HuH-7.5 (cell line): ENCODE measurements at places on chromosomes 7 and 10.

GRCh38 chr10:132464256-132465192, 67.5 kb downstream of the PWWP2B start:
- no peak for DNase-seq

GRCh38 chr10:11581213-11581612, 30.2 kb downstream of the USP6NL start:
- no peak for DNase-seq

- DNase-seq: no peak
These were observed 7.4 kb downstream of the CCNY start for GRCh38 chr10:35343739-35344138.

DNA sequence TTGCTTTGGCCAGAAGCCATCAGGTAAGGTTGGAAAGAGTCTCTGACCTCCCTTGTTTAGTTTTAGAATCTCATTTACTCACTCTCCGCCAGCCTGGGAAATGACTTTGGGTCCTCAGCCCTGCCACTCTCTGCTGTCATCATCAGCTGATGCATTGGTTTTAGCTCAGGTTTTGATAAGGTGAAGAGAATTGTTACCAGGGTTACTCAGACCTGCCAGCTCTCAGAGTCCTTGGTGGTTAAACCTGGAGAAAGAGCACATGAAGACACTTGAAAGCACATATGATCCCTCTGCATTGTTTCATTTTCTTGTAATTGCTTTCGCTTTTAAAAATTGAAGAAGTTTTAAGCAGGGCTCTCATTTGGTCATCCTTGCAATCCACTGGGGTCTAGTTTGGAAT, 4.0 kb upstream of the CROT start:
- DNase-seq: no peak

DNA sequence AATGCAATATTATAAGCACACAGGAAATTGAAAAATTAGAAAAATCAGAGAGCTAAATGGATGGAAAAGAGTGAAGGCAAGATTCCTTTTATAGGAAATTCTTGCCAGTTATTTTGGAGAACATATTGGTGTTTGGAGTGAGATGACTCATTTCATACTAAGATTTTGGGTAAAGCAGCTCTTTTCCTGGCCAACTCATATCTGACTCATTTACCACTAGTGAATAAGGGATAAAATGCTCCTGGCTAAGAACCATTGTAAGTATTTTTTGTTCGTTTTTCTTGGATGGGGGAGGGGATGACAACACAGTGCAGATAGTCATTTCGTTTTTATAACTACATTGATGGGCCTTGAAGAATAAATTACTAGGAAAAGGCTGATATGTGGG, 139.3 kb downstream of the TWIST1 start:
- no peak for DNase-seq

- no peak for DNase-seq
These were observed 82.0 kb downstream of the PLPP4 start for GRCh38 chr10:120539076-120539475.

- DNase-seq: no peak
These were observed 85.2 kb upstream of the SEMA3C start for GRCh38 chr7:81004098-81004497.

DNA sequence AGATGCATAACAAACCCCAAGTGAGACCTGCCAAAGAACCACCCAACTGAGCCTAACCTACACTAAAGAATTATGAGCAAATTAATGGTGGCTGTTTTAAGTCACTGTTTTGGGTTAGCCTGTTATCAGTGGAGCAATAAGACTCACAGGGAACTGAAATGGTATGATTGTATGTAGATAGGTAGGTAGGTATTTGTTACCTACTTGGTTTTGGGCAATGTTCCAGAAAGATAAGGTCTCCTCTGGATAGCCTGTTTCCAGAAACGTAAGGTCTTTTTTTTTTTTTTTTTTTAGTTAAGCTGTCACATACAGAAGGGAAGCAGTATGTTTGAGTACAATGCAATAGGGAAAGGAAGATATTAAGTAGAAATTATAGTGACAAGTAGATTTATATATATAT, 47.6 kb downstream of the PSMC2 start:
- no peak for DNase-seq

GRCh38 chr10:43170491-43170890, 32.2 kb downstream of the CSGALNACT2 start:
- DNase-seq: no peak

GRCh38 chr10:48543182-48543844, 61.6 kb downstream of the ARHGAP22 start:
- no peak for DNase-seq

GRCh38 chr10:33783078-33783477, 448.6 kb upstream of the NRP1 start:
- no peak for DNase-seq

GRCh38 chr7:16691241-16691640, 45.3 kb downstream of the BZW2 start:
- DNase-seq: no peak

- no peak for DNase-seq
These were observed 205.3 kb upstream of the HDAC9 start for GRCh38 chr7:18290223-18290622.

- DNase-seq: no peak
These were observed 369.6 kb downstream of the AUTS2 start for GRCh38 chr7:69967689-69968450.

GRCh38 chr7:516606-517456, 2.8 kb downstream of the PDGFA start:
- peak; percentile 77 for DNase-seq

GRCh38 chr10:80472234-80473095, 18.4 kb downstream of the TSPAN14 start:
- DNase-seq: no peak

- DNase-seq: no peak
These were observed 2.8 kb downstream of the COPS6 start for GRCh38 chr7:100091411-100092181.

DNA sequence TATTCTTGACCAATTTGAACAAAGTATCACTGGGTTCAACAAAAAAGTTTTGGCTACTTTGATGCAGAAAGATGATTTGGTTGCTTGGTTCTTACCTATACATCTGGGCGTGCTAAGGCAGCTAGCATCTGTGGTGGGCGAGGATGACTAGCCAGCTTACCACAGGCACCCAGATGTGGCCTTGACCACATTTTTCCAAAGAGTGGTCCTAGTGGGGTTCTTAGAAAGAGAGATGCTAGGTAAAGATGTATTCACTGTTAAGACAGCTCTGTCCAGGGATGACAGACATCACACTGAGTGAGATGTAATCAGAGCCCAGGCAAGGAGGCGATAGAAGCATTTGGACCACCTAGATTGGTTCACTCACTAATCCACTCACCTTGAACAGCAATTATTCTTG, 785 bp downstream of the DNTT start:
- DNase-seq: no peak

GRCh38 chr7:69756235-69756634, 158.0 kb downstream of the AUTS2 start:
- no peak for DNase-seq

DNA sequence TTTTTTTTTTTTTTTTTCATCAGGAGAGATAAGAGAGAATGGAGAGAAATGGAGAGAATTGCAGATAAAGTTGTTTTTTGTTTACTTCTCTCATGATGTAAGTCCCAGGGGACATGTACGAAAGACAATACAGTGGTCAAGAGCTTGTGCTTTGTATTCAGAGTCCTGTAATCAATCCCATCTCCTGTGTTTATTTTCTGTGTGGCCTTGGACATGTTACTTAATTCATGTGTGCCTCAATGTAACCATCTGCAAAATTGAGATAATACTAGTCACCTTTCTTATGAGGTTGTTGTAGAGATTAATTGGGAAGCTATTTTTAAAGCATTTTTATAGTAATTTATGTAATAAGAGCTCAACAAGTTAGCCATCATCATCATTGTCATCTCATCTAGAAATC, 117.5 kb downstream of the CDK14 start:
- no peak for DNase-seq

GRCh38 chr7:46054915-46055314, 133.8 kb upstream of the IGFBP3 start:
- DNase-seq: no peak

DNA sequence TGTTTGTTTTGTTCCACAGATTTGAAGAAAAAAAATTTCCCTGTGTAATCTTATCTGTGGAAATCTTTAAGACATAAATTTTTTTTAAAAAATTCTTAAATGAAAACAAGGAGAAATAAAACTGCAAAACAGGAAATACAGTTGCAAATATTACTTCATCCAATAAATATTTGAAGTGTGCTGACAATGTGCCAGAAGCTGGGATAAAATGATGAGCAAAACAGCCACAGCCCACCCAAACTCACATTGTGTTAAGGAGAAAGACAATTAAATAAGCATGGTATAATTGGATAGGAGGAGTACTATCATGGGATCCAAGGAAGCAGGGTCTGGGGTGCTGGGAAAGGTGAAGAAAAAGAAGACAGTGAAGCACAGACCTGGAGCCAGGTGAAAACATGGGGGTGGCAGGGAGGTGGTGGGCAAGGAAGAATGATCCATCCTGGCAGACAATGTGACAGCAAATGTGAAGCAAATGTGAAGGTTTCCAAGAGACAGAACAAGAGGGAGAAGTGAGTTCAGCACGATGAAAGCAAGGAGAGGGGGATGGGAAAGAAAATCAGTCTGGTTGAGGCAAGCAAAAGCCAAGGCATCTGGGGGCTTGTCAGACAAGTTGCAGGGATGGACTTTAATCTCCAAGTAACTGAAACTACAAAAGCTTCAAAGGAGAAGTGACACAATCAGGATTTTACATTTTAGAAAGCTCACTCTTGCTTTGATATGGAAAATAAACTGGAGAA, 135.9 kb downstream of the HIBADH start:
- DNase-seq: no peak

DNA sequence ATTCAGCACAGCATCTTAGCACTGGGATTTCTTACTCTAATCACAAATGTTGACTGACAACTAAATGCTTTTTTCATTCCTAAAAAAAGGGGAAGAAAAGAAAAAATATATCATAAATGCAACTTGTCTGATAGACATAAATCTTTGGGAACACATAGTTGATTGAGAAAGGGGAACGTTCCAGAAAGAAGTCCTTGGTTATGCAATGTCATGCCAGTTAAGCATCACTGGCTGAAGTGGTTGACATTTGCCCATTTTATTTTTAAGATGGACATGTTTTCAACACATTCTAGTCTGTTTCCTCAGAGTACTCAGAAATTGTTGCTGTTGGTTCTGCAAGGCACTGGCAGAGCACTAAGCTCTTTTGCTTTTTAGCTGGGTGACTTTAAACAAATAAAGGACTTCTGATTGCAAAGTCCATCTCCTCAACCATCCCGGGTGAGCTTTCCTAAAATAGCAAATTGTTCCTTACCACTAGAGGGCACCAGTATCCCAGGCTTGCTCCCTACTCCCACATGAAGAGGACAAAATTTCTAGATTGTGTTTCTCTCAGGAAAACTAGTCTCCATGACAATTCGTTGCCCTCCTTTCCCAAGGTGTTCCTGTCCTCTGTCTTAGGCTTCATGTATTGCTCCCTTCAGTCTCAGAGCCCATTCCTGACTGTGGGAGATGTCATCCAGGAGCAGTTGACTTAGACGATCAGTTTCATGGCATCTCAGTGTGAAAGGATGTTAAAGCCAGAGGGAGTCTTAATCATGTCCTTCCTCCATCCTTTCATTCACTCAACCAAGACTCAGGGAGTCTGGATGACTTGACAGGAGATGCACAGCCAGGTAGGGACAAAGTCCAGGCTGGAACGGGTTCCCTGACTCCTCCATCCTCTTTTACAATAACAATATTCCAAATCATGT, 23.9 kb downstream of the OPALIN start:
- DNase-seq: peak; percentile 44

- DNase-seq: no peak
These were observed 5.4 kb downstream of the SGPL1 start for GRCh38 chr10:70820976-70821750.

- DNase-seq: no peak
These were observed 31.0 kb downstream of the PRPS1L1 start for GRCh38 chr7:17996442-17997223.

GRCh38 chr7:141043616-141044015, 28.9 kb upstream of the MRPS33 start:
- DNase-seq: no peak

DNA sequence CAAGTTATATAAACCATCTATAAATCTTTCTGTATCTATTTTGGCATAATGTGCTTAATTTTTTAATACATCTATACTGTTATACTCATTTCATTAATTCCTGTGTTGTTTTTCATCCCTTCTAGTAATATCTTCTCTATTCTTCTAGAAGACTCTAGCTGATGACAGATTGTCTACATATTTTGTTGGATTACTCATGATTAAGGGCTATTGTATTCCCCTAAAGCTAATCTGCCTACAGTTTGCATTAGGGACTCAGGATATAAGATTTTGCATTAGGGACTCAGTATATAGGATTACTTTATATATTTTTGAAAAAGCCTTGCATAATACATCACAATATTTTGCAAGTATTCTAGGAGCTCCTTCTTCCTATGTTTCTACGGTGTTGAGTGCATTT, 8.3 kb upstream of the SEMA3A start:
- DNase-seq: no peak

DNA sequence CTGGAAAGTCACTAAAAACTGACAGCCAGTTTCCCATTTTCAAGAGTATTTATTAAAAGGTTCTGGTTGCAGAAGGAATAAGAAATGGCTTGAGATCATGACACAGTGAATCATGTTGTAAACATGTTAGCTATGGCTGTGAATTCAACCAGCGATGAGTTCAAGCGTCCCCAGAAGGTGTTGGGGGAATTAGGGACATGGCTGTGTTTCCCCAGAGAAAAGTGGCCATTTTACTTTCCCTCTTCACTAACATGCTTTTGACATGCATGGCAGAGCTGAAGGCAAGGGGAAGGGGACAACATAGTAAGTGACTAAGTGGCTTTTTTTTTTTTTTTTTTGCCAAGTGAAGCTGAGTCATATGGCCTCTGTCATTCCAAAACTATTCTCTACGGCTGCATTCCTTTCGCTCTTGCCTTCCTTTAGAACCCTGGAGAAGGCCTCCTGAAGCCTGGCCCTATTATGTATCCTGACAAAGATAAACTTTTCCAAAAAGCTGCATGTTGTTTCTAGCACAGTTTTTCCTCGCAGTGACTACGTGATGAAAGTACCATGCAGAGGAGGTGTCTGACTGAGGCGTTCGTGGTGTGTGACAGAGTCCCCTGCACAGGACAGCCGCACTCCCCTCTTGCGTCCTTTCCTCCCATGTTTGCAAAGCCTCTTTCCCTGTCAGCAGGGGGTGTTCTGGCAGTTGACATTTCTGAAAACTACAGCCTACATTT, 46.9 kb downstream of the EGFR start:
- DNase-seq: no peak

DNA sequence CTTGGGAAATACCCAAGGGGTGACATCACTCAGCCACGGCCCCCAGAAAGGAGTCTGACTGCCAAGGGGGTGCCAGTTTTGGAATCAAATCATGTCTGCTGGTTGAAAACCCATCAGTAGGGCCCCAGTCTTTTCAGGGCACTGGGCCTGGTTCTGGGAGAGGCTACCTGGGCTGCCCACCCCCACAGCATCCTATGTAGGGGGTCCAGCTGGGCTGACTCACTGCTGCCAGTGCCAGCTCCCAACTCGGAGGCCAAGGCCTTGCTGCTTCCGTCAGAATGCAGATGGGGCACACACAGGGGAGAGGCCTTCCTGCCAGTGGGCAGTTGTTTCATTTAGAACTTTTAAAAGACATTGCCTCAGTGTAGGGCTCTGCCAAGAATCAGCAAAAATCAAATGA, 39.5 kb upstream of the DMBT1 start:
- DNase-seq: no peak

GRCh38 chr7:156474241-156474743, 166.3 kb upstream of the RNF32 start:
- peak; percentile 52 for DNase-seq

- DNase-seq: no peak
These were observed 20.6 kb upstream of the HOXA13 start for GRCh38 chr7:27220440-27220955.
